ENCODE measurements at places on chromosomes 11 and 22. TPM values are rescaled to one million over a fixed set of nuclear protein-coding genes. Genes with fewer than 3 reads are reported as not detected.

OR8D4 gene
- total RNA-seq, result not detected

NLRP6 gene
- not detected for total RNA-seq

ZNF214 gene
- 0.58 TPM for total RNA-seq

DBX1 gene
- not detected for total RNA-seq

TRIM48 gene
- not detected for total RNA-seq

Measured in PC-3 (cell line).